SJCRH30 (cell line): ENCODE measurements at places on chromosomes 1 and 21. TPM values are rescaled to one million over a fixed set of nuclear protein-coding genes. Genes with fewer than 3 reads are reported as not detected.

Gene OR2T35
- total RNA-seq: not detected in 2 replicates

Gene NMNAT1
- total RNA-seq: 5.5 and 5.7 TPM in 2 replicates

Gene BCL2L15
- total RNA-seq: 0.18 and 1.2 TPM in 2 replicates

Gene DRAXIN
- 7.1 and 8.0 TPM in 2 replicates for total RNA-seq

Gene BRINP2
- not detected in 2 replicates for total RNA-seq
